ENCODE measurements at places on chromosomes 2 and 18. TPM values are rescaled to one million over a fixed set of nuclear protein-coding genes. Genes with fewer than 3 reads are reported as not detected.

DNA sequence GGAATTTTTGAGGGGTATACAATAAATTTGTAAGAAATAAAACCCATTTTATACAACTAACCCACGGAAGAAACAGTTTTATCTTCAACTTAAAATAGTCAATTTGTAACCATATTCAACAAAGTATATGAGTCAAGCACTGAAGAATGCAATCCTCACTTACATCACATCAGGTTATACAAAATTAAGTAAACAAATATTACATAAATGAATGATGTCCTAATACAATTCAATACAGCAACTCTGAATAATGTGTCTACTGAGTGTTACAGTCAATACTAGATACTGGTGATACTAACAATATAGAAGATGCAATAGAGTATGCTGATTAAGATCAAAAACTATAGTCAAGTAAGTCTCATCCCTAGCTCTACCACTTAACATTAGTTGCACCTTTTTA, 58.6 kb downstream of the FANCL start:
- no peak for DNase-seq

The NT5DC4 gene
- 2.4 TPM for total RNA-seq

DNA sequence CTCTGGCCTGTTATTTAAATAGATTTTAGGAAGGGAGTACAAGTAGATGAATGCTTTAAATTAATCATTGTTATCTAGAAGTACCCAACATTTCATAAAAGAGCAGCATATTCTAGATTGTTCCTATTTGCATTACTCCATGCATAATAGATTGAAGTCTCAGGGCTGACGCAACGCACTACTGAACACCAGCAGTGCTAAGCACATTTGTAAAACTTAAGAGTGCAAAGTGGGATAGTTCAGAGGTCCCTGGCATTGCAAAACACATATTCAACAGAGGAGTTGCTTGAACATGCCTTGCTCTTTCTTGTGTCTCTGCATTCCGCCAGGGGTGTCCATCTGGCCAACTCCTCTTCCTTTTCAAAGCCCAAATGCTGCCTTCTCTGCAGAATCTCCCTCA, 22.3 kb downstream of the CDKL4 start:
- no peak for DNase-seq

The LIPG gene
- 10.8 TPM for total RNA-seq

- no peak for DNase-seq
Measured at GRCh38 chr2:182280118-182280517, 146.7 kb downstream of the PDE1A start.

GRCh38 chr18:7452331-7452730, 114.8 kb upstream of the PTPRM start:
- DNase-seq: peak; percentile 18

- DNase-seq: no peak
Measured at GRCh38 chr2:231600619-231601355, 8.1 kb downstream of the TEX44 start.

- peak; percentile 99 for DNase-seq
Measured at GRCh38 chr2:213284105-213285090, at the start of gene SPAG16. Gene SPAG16 (plus strand): TSS chr2:213284464.

The CRACDL gene
- 0.15 TPM for total RNA-seq

DNA sequence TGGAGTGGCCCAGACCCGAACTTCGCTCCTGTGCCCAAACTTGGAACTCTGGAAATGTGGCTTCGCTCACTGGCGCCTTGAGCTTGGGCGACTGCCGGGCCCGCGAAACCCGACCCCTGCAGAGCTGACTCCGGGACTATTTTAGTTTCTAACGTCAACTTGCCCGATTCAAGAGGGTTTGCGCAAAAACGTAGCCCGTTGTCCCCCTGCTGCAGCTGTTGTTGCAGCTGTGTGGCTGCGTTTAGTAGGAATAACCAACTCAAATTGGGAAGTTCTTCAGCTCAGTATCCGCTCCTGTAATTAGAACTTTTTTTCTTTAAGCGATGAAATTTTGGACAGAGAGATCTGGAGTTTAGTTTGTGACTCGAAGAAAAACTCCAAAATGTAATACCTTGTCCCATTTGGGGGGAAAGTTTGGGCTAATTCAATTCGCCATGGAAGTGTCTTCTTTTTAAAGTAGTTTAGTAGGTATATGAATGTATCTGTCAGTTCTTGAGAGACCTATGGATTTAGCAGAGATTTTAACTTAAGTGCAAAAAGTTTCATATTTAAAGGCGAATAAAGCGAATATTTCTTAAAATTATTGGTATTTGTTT, 559 bp downstream of the MYL12A start:
- DNase-seq: no peak

The EPHA4 gene
- total RNA-seq: not detected

- no peak for DNase-seq
Measured at GRCh38 chr2:221262651-221263050, 309.5 kb downstream of the EPHA4 start.

The CHRND gene
- 0.10 TPM for total RNA-seq

DNA sequence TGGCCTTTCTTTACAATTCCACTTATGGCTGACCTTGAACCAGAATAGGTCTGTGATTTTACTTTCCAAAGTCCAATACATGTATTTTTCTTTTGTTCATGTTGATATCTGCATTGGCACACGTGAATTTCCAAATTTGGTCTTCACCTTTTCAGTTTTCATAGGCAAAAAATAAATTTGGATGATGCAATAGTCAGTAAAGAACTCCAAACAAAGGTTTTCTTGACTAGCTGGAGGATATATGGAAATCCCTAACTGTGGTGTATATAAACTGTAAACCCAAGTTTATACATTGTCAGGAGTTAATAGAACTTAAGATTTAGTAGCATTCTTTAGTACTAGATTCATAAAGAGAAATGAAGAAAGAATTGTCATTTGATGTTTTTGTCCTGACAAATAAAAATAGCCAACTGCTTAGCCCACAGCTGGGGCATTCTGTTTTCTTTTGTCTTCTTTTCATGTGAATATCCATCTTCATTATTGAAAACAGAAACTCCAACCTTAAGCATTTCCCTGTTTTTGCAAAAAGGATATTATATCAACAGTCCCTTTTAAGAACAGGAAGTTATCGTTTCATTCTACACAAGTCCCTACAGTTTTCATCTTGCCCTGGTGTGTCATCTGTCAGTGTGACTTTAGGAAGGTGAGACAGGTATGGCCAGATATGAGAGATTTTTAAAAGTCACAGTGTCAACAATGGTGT, 132.9 kb downstream of the BCL2 start:
- DNase-seq: no peak

DNA sequence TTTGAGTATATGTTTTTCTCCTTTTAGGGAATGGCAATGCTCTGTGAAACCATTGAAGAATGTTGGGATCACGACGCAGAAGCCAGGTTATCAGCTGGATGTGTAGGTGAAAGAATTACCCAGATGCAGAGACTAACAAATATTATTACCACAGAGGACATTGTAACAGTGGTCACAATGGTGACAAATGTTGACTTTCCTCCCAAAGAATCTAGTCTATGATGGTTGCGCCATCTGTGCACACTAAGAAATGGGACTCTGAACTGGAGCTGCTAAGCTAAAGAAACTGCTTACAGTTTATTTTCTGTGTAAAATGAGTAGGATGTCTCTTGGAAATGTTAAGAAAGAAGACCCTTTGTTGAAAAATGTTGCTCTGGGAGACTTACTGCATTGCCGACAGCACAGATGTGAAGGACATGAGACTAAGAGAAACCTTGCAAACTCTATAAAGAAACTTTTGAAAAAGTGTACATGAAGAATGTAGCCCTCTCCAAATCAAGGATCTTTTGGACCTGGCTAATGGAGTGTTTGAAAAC, 82.3 kb downstream of the ACVR2A start:
- peak; percentile 99 for DNase-seq

GRCh38 chr2:150222942-150223341, 264.5 kb downstream of the RND3 start:
- DNase-seq: no peak

DNA sequence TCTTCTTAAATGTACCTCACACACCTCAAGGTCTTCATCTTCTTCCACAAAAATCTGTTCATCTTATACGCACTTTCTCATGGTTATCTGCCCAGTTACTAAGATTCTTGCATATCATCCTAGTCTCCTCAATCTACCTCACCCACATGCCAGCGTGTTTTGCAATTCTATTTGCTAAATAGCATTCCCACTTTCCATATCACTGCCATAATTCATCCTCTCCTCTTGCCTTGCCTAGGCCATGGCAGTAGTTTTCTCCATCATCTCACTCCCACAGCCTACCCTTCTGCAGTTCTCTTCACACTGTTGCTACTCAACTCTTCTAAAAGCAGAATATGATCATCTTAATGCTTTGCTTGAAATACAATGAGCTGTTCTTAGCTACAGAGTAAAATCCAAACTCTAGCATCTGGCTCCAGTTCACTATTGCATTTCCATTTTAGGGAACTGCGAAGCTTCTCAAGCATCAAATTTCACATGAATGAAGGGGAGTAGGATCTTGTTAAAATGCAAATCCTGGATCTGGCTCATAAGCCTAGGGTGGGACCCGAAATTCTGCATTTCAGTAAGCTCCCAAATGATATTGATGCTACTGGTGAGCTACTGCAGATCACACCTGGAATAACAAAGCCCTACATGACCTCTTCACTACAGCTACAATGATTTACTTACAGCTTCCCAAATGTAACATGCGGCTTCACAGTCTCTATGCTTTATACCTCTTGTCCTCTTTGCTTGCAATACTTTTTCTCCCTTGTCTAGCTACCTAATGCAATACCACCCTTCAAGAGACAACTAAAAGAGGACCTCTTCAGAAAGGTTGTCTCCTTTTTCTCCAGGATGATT, 293.9 kb downstream of the SATB2 start:
- DNase-seq: no peak

GRCh38 chr18:46478796-46479195, 178.2 kb downstream of the LOXHD1 start:
- no peak for DNase-seq

DNA sequence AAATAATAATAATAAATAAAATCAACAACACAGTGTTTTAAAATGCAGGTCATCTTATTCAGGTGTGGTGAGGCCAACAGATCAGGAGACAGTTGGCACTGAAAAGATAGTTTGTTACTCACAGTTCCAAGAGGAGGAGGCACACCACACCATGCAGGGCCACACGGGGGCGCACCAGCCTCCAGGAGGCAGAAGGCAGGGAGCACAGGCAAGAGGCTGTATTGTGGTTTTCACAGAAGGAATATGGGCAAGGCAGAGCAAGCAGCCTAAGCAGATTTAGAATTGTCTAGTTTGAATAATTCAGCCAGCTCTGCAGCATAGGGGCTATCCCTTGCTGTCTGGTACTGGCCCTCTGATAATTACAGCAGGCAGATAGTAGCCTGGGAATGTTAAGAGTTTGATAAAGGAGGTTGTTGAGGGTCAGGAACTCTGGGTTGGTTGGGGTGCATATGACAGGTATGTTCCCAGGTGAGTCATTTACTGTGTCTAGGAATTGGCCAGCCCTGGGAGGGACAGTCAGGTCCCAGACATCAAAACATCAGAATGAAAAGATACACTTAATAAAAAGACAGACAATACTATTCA, 31.3 kb downstream of the KIAA2012 start:
- DNase-seq: peak; percentile 36

The GRP gene
- total RNA-seq: not detected

The WIPF1 gene
- not detected for total RNA-seq

GRCh38 chr2:70199320-70199864, 8.6 kb upstream of the C2orf42 start:
- DNase-seq: peak; percentile 36

DNA sequence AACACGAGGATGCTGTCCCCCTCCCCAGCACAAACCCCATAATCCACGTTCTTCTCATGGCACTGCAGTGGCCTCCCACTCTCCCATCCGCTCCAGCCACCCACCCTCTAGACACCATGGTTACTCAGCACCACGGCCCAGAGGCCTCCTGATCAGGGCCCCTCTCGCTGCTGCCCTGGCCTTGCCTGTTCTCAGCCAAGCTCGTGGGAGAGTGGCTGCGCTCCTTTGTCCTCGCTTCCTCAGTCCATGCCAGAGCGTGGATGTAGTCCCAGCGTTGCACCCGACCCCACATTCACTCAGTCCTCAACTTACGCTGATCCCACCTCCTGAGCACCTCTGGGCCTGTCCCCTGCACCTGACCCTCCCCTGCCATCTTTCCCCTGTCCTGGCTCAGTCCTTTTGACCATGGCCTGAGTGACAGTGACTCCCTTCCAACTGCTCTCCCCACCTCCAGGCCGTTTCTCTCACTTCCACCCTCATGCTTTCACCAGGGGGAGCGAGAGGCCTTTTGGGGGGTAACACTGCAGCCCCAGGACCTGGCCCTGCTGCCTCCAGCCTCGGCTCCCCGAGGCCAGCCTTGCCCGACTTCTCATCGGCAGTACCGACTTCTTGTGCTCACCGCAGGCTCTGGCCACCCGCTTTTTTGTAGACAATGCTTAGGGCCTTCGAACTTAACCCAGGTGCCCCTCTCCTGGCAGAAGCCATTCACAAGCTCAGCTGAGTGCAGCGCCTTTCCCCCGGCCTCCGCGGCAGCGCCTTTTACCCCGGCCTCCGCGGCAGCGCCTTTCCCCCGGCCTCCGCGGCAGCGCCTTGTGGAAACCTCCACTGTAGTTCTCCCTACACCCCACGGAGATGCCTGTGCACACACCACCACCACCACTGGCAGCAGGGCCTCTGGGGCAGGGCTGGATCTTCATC, 131.4 kb downstream of the CLIP4 start:
- DNase-seq: no peak

The KCNG2 gene
- not detected for total RNA-seq

- no peak for DNase-seq
Measured at GRCh38 chr2:28745876-28746275, 5.8 kb upstream of the PPP1CB start.

- DNase-seq: no peak
Measured at GRCh38 chr18:59268127-59268720, 5.0 kb downstream of the RAX start.

The NEU4 gene
- total RNA-seq: 107 TPM

All from HepG2 (cell line).